ENCODE measurements at places on chromosomes 1 and 21.

GRCh38 chr1:153478047-153478691 lies 17.7 kb upstream of the S100A7 start:
- DNase-seq: no peak

DNA sequence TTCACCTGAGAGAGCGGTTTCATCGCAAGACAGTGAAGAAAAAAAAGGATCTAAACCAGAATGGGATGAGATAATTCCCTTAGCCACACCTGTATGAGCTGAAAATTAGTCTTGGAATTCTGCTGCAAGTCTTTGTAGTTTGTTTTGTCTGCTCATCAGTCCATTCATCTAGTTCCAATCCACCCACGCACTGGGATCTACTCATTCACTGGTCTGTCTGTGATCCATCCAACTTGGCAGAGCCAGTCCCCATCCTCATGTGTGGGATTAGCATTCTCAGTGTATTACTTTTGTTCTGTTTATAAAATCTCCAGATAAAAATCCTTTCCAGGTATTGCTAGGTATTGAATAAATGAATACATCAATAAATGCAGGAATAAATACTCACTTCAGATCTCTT lies 266.5 kb upstream of the USP24 start:
- DNase-seq: no peak

DNA sequence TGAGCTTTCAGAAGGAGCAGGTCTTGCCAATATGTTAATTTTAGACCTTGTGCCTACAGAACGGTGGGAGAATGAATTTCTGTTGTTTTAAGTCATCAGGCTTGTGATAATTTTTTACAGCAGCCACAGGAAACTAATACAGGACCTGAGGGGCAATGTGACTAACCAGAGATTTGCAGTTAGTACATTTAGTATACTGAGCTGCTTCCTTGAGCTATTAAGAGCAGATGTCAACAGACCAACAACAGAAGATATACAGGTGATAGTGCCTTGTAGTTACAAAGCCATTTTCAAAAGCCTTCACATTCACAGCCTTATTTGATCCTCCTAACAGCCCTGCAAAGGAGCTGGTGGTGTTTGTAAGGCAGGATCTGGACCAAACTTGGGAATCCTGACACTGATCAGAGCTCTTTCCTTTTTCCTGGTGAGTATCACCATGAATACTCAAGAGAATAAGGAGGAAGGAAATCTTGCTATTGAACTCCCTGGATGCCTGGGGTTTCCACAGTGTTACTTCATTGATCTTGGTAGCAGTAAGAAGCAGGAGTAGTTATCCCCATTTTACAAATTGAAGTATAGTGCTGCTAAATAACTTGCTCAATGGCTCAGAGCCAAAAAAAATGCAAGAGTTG lies 4.7 kb upstream of the SLAMF1 start:
- no peak for DNase-seq

GRCh38 chr1:26089125-26089524 lies 21.7 kb upstream of the TRIM63 start:
- no peak for DNase-seq

DNA sequence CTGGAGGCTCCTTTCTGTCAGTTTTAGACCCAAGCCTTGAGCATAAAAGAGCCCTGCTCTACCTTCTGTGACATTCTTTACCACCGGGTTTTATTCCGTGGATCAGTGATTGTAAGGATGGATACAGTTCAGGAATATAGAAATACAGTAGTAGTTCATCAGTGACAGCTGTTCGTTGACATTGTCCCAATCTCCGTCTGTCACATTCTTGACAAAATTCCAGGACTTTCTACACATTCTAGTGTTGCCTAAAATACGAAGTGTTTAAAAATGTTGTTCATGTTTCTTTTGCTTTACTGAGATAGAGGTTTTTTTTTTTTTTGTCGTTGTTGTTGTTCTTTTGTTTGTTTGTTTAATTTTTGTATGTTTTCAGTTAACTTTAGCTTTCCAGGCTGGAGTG lies 29.9 kb downstream of the MAP10 start:
- no peak for DNase-seq

- no peak for DNase-seq
Measured at GRCh38 chr1:93662481-93663207, 19.0 kb downstream of the BCAR3 start.

DNA sequence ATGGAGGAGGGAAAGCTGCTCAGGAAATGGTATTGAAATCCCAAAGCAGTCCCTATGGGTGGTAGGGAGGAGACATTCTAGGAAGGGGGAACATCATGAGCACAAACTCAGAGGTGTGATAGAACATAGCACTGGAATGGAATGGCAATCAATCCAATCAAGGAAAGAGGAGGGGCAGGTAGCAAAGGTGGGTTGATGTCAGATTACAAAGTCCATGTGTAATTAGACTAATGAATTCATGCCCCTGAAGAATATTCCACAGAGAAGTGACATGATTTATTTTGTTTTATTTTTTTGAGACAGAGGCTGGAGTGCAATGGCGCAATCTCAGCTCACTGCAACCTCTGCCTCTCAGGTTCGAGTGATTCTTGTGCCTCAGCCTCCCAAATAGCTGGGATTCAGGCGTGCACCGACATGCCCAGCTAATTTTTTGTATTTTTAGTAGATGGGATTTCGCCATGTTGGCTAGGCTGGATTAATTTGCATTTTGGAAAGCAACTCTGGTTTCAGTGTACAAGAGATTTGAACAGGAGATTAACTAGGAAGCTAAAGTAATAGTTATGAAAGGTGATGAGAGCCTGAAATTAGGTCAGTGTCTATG lies 36.1 kb downstream of the DEGS1 start:
- DNase-seq: no peak

GRCh38 chr1:169858467-169858866 lies 35.2 kb downstream of the SCYL3 start:
- DNase-seq: no peak

- DNase-seq: no peak
Measured at GRCh38 chr1:170377440-170377839, 154.5 kb upstream of the GORAB start.

- no peak for DNase-seq
Measured at GRCh38 chr1:233621923-233622322, 8.0 kb downstream of the KCNK1 start.

- no peak for DNase-seq
Measured at GRCh38 chr1:167562702-167563101, 9.1 kb upstream of the CREG1 start.

- no peak for DNase-seq
Measured at GRCh38 chr1:185213091-185213490, 56.1 kb downstream of the SWT1 start.

GRCh38 chr1:4673494-4673893 lies 19.1 kb downstream of the AJAP1 start:
- no peak for DNase-seq

GRCh38 chr21:23401278-23401677 lies 2206.0 kb downstream of the MRPL39 start:
- DNase-seq: no peak

DNA sequence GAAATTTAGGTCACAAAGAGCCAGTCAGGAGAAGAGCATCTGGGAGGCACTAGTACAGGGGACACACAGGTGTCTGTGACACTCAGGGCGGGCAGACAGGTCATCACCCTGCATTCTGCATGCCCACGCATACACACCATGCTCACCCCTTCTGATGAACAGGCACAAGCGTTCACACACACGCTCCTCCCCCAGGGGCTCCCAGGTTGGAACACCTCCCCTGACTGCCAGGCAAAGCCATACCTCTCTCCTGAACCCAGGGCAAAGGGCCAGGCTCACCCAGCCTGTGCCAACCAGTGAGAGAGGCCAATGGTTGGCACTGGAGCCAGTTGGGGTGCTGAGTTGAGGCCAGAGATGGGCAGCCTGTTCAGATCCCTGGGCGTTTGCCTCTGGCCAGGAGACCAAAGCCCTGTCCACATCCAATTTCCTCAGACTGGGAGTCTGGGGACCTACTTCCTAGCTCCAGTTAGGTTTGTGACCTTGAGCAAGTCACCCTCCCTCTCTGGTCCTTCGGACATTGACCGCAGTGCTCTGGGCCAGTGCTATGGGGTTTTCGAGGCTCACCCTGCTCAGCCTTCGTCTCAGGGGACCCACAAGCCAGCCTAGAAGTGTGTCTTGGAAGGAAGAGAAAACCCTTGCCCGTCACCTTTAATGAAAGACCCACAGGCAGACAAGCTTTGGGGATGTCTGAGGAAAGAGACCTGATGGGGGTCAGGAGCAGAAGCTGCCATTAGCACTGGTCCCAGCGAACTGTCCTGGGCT lies 5.8 kb upstream of the LAD1 start:
- no peak for DNase-seq

DNA sequence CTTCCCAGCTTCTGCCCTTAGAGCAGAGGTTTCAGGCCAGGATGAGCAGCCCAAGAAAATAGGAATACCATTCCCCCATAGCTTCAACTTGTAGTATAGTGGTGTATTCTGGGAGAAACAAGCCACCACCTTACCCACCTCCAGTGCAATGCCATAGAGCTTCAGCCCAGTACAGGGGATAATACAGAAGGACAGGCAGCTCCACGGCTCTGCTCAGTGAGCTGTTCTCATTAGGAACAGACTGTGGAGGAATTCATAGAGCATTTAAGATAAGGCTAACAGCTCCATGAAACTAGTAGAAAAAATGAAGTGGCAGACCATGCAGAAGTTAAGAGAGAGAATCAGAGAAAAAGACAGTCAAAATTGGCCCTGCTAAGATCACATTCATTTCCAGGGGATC lies 294.7 kb upstream of the POGK start:
- DNase-seq: no peak

- no peak for DNase-seq
Measured at GRCh38 chr1:212814537-212815334, 23.0 kb downstream of the TATDN3 start.

DNA sequence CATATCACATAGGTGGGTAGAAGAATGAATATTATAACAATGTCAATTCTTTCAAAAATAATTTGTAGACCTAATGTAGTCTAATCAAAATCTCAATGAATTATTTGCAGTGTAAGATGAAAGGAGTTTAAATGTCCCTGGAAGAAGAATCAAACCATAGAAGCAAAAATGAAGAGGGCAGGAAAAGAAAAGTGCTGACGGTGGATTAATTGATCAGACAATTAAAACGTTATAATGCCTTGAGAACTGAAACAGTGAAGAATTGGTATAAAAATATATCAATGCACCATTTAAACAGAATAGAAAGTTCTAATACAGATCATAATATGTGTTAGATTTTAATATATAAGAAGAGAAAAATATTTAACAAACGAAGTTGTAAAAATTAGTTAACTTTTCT lies 109.8 kb downstream of the TYW3 start:
- no peak for DNase-seq
